ENCODE measurements at places on chromosomes 2 and 18. TPM values are rescaled to one million over a fixed set of nuclear protein-coding genes. Genes with fewer than 3 reads are reported as not detected.

Gene MERTK
- total RNA-seq = 5.4 TPM

Gene SIX2
- 0.12 TPM for total RNA-seq

Gene MYO3B
- total RNA-seq = 0.24 TPM

Gene TOGARAM2
- total RNA-seq = 0.16 TPM

Gene CFAP221
- total RNA-seq = not detected

Gene SLC9A4
- 0.08 TPM for total RNA-seq

Gene AGXT
- not detected for total RNA-seq

Gene CAPN13
- total RNA-seq = 1.4 TPM

Gene IL37
- total RNA-seq = not detected

Gene DSEL
- 0.48 TPM for total RNA-seq

Gene AQP4
- 0.08 TPM for total RNA-seq

Gene MSTN
- 0.08 TPM for total RNA-seq

Gene ALKAL2
- total RNA-seq = 0.44 TPM

Gene IL36G
- total RNA-seq = 27.4 TPM

Gene DUSP19
- 1.2 TPM for total RNA-seq

Gene RSAD2
- 1.6 TPM for total RNA-seq

Gene G6PC2
- total RNA-seq = not detected

Gene IRS1
- 13.9 TPM for total RNA-seq

Gene USP37
- total RNA-seq = 11.8 TPM

Gene PLEKHB2
- 30.8 TPM for total RNA-seq

Gene DCC
- not detected for total RNA-seq

Gene ACMSD
- not detected for total RNA-seq

Gene FNDC4
- total RNA-seq = 8.5 TPM

Gene SPC25
- total RNA-seq = 6.0 TPM

Gene FBXO41
- 0.92 TPM for total RNA-seq

Gene DSG1
- total RNA-seq = 33.7 TPM

Gene SCYGR4
- total RNA-seq = not detected

Gene PRSS56
- total RNA-seq = not detected

Gene PLB1
- total RNA-seq = 1.6 TPM

Gene TMEM163
- total RNA-seq = 0.20 TPM

Gene EFR3B
- total RNA-seq = 0.48 TPM

Gene ARPC2
- total RNA-seq = 383 TPM

Gene SERPINB7
- total RNA-seq = 1.4 TPM

Gene ADNP2
- 13.3 TPM for total RNA-seq

Gene MC4R
- not detected for total RNA-seq

Gene AFF3
- total RNA-seq = 0.96 TPM

Gene RBKS
- total RNA-seq = 4.5 TPM

Gene GNAL
- 8.8 TPM for total RNA-seq

Gene MGAT4A
- 5.6 TPM for total RNA-seq

Gene CERS6
- 14.8 TPM for total RNA-seq

Gene ALPG
- not detected for total RNA-seq

Gene CDCA7
- total RNA-seq = 14.5 TPM

Gene UGT1A3
- total RNA-seq = 0.28 TPM

Gene TTC31
- 10.5 TPM for total RNA-seq

Measured in esophagus mucosa (tissue), 1 donor.